ENCODE measurements at places on chromosomes 13 and 19.

GRCh38 chr19:23222998-23223652, 27.1 kb downstream of the ZNF724 start:
- no peak for DNase-seq

GRCh38 chr13:27534981-27535380, 84.6 kb upstream of the MTIF3 start:
- DNase-seq = no peak

- DNase-seq = no peak
These were observed 5.3 kb downstream of the ZFP14 start for GRCh38 chr19:36373638-36374156.

- DNase-seq = no peak
These were observed 5.1 kb upstream of the USP12 start for GRCh38 chr13:27176470-27177410.

DNA sequence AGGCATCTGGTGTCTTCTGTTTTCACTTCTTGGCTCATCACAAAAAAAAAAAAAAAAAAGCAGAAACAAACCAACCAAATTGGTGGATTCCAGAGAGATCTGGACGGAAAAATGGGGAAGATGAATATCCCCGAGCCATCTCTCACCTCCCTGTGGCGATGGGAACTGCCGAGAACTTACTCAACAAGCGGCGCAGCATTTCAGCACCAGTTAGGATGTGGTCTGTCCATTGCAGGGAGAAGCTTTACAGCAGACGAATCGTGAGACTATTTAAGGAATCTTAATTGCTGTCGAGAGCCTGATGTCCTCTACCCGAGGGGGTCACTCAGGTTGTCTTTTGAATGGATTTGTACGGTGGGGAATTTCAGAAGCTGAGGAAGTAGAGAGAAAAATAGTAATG, 17.3 kb upstream of the KDM4B start:
- no peak for DNase-seq

GRCh38 chr13:20016649-20017364, 58.3 kb downstream of the ZMYM2 start:
- no peak for DNase-seq

GRCh38 chr19:38905620-38906019, 5.9 kb downstream of the NFKBIB start:
- DNase-seq = no peak

- no peak for DNase-seq
These were observed 564.1 kb downstream of the EFNB2 start for GRCh38 chr13:105971312-105971711.

DNA sequence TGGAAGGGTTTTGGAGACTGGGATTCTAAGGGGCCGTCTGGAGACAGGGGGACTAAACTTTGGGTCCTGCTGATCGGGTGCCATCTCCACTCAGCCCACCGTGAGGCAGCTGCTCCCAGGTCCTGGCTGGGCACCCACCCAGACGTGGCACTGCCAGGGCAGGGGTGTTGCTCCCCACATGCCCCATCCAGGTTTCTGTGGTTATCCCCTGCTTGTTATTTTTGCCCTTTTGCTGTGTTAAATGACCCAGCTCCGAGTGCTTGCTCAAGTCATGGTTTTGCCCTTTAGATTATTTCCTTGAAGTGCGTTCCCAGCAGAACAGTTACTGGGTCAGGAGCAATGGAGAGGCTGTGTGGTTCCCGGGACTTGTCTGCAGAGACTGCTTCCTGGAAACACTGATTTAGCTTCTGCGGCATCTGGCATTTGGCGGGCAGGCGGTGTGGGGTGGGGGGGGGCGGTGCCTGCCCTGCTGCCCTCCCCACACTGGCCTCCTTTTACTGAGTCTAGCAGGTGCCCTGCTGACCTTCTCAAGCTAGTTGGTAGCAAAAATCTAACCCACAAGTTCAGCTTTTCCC, 1.9 kb downstream of the RAB11B start:
- no peak for DNase-seq

DNA sequence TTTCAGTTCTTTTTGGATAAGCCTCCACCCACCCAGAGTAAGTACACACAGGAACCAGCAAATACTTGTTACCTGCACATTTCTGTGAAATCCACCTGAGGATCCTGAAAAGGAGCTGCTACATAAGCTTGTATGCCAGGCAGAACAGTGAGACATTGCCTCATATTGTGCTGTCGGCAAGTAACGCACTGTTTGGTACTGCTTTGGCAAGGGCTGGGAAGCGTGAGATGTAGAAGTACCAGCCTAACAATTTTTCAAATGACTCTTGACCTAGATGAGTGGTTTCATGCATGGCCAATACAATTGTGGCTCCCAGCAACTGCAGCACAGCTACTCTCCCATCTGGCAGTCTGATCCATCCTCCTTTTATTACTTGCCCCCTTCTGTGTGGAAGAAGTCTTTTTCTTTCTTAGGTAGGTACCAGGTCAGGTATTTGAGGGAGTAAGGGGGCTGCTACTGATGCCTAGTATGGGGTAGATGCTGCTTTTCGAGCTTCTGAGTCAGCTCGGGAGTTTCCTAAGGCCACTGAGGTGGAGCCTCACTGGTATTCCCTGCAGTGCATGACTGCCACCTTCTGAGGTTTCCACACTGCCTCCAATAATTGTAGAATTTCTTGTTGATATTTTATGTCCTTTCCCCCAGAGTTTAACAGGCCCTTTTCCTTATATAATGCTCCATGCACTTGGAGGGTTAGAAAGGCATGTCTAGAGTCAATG, 52.2 kb downstream of the ZNF737 start:
- DNase-seq = no peak

- no peak for DNase-seq
These were observed 127.9 kb downstream of the KCTD12 start for GRCh38 chr13:76758257-76758656.

- DNase-seq = no peak
These were observed 218.8 kb downstream of the NBEA start for GRCh38 chr13:35160896-35161295.

- DNase-seq = no peak
These were observed 7.9 kb downstream of the INTS6 start for GRCh38 chr13:51444922-51445321.

DNA sequence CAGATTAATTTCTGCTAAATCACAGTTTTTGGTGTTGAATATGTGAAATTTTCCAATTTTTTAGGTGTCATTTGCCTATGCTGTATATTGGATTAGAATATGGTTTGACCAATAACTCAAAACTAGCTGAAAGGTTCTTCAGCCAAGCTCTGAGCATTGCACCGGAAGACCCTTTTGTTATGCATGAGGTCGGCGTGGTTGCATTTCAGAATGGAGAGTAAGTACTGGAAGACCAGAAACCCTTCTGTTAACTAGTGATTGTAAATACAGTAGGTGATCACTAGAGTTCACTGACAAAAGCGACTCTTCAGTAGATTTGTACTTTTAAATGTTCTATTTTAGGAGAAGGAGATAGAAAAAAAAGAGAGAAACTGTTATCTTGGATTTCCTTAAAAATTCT, 22.3 kb downstream of the CDC16 start:
- DNase-seq = no peak

DNA sequence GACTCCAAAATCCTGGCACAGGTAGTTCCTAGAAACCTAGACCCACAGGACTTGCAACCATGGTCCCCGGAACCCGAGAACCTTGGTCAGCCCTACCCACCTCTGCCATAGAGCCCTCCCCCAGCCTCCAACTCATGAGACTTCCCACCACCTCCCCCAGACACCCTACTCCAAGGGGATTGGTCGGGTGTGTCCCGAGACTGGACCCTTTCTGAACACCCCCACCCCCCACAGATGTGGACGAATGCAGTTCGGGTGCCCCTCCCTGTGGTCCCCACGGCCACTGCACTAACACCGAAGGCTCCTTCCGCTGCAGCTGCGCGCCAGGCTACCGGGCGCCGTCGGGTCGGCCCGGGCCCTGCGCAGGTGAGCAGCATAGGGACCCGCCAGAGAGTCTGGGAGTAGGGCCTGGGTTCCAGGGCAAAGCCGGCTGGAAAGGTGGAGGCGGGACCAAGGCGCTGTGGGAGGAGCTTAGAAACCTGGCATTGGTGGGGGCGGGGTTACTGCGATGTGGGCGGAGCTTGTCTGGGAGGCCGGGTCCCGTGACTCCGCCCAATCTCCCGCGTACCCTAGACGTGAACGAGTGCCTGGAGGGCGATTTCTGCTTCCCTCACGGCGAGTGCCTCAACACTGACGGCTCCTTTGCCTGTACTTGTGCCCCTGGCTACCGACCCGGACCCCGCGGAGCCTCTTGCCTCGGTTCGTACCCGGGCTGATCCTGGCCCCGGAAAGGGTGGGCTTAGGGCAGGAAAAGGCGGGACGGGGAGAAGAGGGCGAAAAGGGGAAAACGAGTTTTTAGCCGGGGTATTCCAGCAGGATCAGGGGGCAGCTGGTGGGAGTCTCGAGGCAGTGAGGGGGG, 11.9 kb downstream of the LTBP4 start:
- DNase-seq = no peak

- DNase-seq = no peak
These were observed 881.9 kb downstream of the SLITRK6 start for GRCh38 chr13:84917252-84917878.

GRCh38 chr13:71605744-71606143, 261.3 kb downstream of the DACH1 start:
- peak; percentile 11 for DNase-seq

GRCh38 chr19:5292822-5293611, 47.6 kb downstream of the PTPRS start:
- DNase-seq = no peak

GRCh38 chr19:39481676-39482075, 1.0 kb downstream of the TIMM50 start:
- no peak for DNase-seq

DNA sequence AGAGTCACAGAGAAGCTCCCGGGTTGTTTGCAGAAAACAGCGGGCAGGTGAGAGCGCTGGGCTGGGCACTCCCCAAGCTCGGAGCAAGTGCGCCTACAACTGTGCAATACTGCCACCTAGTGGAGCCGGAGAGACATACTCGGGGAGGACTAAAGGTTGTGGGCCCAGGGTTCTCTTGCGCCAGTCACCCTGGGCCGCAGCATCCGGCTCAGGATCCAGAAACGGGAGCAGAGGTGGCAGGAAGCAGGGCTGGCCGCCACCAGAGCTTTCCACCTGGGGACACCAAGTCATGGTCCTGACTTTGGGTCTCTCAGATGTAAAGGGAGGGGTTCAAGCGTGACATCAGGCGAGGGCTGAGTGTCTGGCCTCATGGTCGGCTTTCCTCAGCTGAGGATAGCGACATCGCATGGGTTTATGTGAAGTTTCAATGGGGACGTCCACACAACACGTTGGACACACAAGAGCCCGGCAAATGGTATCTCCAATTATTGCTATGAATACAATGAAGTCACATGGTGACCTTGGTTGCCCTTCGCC, 11.2 kb upstream of the KLK4 start:
- DNase-seq = peak; percentile 50

GRCh38 chr13:46621133-46621532, 68.2 kb downstream of the LRCH1 start:
- no peak for DNase-seq

GRCh38 chr19:1302533-1303239, 17.0 kb downstream of the EFNA2 start:
- DNase-seq = no peak

DNA sequence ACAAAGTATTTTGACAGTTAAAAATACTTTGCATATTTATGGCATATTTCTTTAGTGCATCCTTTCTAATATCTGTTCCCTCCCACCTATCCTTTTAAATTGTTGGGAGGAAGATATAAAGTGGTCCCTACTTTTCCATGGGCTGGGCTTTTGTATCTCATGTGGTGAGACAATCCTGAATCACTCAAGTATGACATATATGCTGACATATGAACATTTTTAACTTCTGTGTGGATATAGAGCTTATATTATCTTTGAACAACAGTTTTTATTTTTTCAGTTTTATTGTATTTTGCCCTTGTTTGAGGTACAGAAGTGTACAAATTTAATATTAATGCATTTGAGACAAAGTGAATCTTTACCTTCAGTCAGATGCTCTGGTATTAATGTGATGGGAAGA, 3.4 kb downstream of the ZMYM2 start:
- no peak for DNase-seq

DNA sequence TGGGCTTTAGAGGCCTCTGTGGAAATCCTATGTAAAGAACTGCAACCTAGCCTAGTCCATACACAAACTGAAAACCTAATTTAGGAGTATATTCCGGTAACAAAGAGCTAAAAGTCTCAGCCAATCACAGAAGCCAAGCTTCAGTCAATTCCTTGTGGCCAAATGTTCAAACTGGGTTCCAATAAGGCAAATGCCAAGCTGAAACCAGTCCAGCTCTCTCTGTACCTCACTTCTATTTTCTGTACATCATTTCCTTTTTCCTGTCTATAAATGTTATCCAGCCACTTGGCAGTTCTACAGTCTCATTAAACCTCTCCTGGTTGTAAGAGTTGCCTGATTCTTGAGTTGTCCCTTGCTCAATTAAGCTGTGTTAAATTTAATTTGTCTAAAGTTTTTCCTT, 31.7 kb upstream of the UBL3 start:
- no peak for DNase-seq

DNA sequence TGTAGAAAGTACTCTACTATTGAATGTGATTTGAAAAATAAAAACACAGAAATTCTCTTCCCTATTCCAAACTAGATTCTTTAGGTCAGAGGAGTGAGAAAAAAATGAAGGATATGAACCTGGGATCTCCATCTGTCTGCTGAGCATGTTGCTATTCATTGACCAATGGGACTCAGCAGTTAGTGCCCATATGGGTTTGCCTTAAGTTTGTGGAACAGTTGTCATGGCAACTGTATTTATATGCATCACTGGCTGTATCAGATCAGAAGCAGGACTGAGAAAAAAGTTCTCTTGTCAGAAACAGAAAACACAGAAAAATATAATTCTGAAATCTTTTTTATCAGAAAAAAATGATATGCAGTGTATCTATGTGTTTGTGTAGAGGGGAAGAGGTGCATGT, 73.3 kb upstream of the ATXN8OS start:
- DNase-seq = no peak

- no peak for DNase-seq
These were observed 250.1 kb downstream of the VWA8 start for GRCh38 chr13:41710771-41711170.

DNA sequence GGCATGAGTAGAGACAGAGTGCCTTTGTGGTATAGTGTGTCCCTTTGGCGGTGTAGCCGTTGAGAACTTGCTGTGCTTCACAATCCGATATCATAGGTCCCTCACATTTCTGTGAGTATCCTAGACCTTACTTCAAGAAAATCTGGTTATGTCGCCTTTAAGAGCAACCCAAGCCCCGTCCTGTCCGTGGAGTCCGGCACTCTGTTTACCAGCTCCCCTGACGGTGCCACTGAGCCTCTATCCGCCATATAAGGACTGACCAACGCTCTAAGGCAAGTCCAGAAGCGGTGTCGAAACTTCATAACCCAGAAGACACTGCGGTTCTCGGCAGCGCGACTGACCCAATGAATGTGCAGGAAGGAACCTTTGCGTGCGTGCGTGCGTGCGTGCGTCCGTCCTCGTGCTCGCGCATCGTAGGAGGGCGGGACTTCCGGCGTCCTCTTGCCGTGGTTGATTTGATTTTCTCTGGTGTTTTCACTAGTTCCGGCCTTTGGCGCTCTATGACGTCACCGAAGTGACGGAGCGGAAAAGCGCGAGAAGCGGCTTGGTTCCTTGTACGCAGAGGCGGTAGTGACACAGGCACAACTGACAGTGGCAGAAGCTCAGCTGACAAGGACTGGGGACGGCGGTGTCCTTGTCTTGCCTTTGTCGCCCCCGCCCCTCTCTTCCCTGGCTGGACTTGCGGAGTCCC, at the start of the genes TRAPPC2B and ZNF547:
Gene TRAPPC2B, plus strand, starts transcription at position 555 of the 691 bp plus-strand sequence. CDS start 1,283 bp downstream, outside the sequence.
Gene ZNF547, plus strand, starts transcription at position 555 of the 691 bp plus-strand sequence. CDS start 5,005 bp downstream, outside the sequence.
- DNase-seq = peak; percentile 98

Measured in NCI-H1436 treated with DMSO at 0.1 percent for 48 hours (cell line).